ENCODE measurements at places on chromosomes 1 and 21.
A peak's percentile ranks its signal among the peaks of the same experiment; 100 is the strongest.

- no peak overlapping the region for H3K27ac ChIP-seq
- H3K27me3 ChIP-seq = no peaks in the 10 kb centered on the region
- H3K4me3 ChIP-seq = no peak overlapping the region
Measured at GRCh38 chr1:198118134-198118533, 38.7 kb upstream of the NEK7 start.

DNA sequence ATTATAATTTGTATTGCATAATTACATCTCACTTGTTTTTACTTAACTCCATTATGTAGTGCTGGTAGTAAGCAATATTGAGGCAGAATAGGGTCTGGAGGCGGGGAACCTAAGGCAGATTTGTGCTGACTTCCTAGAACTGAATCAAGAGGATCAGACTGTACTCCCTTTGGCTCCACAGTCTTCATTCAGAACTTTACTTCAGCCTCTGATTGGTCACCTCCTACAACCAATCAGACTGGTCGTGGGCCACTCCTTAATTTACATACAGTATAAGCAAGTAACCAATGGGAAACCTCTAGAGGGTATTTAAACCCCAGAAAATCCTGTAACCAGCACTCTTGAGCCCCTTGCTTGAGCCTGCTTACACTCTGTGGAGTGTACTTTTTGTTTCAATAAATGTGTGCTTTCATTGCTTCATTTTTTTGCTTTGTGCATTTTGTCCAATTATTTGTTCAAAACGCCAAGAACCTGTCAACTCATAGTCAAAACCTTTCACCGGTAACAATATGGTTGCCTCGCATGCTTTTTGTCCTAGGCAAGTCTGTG lies 31.6 kb downstream of the ZBTB8OS start:
- no peak overlapping the region for H3K27ac ChIP-seq
- no peaks in the 10 kb centered on the region for H3K27me3 ChIP-seq
- H3K4me3 ChIP-seq = no peak overlapping the region
- no peak for DNase-seq

- no peaks in the 10 kb centered on the region for H3K27me3 ChIP-seq
- H3K4me1 ChIP-seq = no peaks in the 10 kb centered on the region
- no peak overlapping the region for H3K27ac ChIP-seq
- H3K4me3 ChIP-seq = no peak overlapping the region
- no peak for DNase-seq
- no peaks in the 10 kb centered on the region for H3K36me3 ChIP-seq
Measured at GRCh38 chr21:9760398-9761074, 760.8 kb upstream of the TPTE start.

- H3K27ac ChIP-seq = peak overlapping the region; percentile 86
- DNase-seq = no peak
Measured at GRCh38 chr1:162629651-162630050, 2.6 kb upstream of the DDR2 start.
